ENCODE measurements at places on chromosomes 1 and 21.

- DNase-seq, result no peak
Measured at GRCh38 chr1:16046842-16047241, 3.3 kb downstream of the CLCNKB start.

GRCh38 chr1:35945327-35945726, 14.4 kb downstream of the AGO3 start:
- no peak for DNase-seq

GRCh38 chr1:232978091-232978634, 27.8 kb downstream of the NTPCR start:
- DNase-seq, result no peak

DNA sequence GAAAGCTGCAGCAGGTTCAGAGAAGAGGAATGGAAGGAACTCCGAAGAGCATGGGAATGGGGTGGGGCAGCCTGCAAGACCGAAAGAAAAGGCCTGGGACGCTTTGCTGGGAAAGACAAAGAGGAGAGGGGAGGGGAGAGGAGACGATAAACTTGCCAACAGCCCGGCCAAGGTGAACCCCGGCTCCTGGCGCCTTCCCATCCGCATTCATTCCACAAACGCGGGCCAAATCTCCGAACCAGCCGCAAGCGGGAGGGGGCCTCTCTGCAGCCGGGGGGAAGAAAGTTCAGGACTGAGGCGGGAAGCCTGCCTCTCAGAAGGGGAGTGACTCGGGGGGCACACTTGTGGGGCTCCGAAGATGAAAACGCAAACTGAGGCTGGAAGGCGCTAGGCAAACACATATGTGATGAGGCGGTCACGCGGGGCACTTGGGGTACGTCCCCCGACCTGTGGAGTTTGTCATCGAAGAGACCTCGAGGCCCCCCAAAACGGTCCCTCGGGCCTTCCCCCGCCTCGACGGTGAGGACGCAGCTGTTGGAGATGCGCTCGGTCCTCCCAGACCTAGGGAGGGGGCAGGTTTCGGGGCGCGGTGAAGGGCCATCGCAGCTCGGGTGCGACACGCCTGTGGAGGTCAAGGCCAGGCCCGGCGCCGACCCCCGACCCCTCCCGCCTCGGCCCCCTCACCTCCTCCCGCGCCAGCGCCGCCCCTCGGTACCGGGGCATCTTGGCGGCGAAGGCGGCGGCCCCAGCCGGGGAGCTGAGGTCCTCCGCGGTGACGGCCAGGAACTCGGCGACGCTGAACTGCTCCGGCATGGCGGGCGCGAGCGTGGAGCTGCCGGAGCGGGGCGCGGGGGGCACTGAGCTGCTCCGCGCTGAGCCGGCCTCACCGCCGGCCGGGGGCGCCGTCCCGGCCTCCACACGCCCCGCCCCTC, at the start of gene ASAP3:
Gene ASAP3 (minus strand): TSS at position 859 of the 932 bp plus-strand sequence. CDS start 46 bp downstream, at position 813.
- no peak for DNase-seq

GRCh38 chr1:79845936-79846335, 839.4 kb upstream of the ADGRL4 start:
- no peak for DNase-seq

GRCh38 chr1:217315346-217315745, 315.5 kb downstream of the GPATCH2 start:
- peak; percentile 29 for DNase-seq

DNA sequence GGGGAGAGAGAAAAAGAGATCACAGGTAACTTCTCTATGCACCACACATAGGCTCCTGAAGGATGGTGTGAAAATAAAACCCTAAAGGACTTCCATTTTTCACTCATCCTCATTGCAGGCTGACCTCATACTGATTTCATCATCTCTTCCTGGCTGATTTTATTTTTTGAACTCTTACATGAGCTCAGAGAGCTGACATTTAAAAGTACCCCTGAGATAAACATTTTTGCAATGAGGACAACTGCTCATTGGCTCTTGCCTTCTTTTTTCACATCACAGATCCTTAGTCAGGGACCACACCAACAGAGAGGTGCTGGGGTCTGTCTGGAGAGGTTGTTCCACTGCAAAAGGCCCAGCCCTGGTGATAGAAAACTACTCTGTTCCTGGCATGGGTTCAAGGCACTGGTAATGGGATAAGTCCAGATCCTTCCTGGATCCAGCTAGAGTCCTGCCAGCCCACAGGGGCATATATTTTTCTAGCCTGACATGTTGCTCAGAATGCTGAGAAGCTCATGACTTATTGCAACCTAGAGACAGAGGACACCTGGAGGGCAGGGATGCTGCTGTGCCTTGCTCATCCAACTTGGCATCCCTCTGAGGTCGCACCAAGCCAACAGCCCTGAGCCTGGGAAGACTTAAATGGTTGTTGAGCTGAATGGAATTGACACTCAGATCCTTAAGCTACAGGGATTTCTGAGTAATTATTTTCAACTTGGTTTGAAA, 360.0 kb downstream of the HHAT start:
- no peak for DNase-seq

DNA sequence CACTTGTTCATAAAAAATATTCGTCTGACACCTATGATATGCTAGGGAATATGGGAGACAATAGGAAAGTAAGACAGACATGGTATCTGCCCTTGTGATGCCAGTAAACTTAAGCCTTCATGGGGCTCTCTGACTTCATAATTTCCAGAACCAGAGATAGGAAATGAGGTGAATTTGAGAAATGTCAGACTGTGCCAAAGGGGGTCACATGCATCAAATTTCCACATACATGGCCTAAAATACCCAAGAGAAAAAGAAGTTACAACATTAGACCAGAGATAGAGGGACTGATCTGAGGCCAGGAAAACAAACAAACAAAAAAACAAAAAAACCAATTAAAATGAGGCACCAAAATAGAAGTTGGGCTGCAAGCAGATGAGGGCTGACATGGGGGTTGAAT, 75.7 kb downstream of the DISC1 start:
- no peak for DNase-seq

Data from epithelial cell of proximal tubule (primary cell).